Endothelial cell of umbilical vein (primary cell): ENCODE measurements at places on chromosomes 12 and 14. TPM values are rescaled to one million over a fixed set of nuclear protein-coding genes. Genes with fewer than 3 reads are reported as not detected.

Gene CABP1
- polyA plus RNA-seq, result 0.07 TPM in 1 of 2 replicates, not detected in the other

Gene KRT73
- not detected in 2 replicates for polyA plus RNA-seq

Gene TCTN1
- 23.3 and 31.4 TPM in 2 replicates for polyA plus RNA-seq

DNA sequence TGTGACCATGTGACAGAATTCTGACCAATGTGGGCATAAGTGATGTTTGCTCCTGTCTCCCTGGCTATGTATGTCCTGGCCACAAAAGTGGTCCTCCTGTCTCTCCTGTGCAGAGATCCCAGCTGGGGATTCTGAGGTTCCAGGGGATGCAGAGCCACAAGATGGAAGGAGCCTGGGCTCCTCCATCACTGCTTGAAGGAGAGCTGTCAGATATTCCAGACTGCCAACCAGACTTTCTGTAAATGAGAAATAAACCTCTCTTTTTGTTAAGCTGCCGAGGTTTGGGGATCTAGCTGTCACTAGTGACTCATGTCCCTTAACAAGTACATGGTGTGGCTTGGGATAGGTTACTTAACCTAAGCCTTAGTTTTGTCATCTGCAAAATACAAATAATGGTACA, 21.9 kb downstream of the BDKRB1 start:
- no peak for DNase-seq

GRCh38 chr14:36585100-36585499, 2.7 kb upstream of the NKX2-8 start:
- no peak for DNase-seq

GRCh38 chr14:77612011-77612620, 4.3 kb downstream of the SPTLC2 start:
- peak; percentile 38 for DNase-seq

GRCh38 chr12:65266408-65266807, 12.1 kb upstream of the MSRB3 start:
- DNase-seq, result peak; percentile 30

DNA sequence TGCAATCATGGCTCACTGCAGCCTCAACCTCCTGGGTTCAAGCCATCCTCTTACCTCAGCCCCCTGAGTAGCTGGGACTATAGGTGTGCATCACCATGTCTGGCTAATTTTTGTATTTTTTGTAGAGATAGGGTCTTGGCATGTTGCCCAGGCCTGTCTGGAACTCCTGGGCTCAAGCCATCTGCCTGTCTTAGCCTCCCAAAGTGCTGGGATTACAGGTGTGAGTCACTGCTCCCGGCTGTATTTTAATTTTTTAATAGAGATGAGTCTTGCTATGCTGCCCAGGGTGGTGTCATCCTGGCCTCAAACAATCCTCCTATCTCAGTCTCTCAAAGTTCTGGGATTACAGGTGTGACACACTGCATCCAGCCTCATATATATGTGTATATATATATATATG, 31.7 kb upstream of the GPRC5A start:
- no peak for DNase-seq

GRCh38 chr12:64876388-64877071, 52.1 kb downstream of the TBC1D30 start:
- no peak for DNase-seq

DNA sequence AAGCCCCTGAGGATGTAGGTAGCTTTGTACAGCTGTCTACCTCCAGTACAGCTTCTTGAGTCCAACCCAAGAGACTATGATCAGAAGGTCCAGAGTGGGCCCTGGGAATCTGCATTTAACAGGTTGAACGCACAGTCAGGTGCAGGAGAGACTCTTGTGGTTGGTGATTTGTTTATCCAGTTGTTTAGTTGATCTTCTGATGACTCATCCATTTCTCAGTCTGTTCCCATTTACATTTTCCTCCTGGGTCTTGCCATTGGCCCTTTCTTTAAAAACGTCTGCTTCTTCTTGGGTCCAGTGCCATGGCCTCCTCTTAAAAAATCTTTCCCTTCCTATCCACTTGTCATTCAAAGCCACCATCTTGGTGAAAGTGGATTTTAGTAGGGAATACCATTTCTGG, 734.2 kb downstream of the MED13L start:
- DNase-seq, result no peak

GRCh38 chr14:64225151-64225757, 68.9 kb downstream of the ESR2 start:
- DNase-seq, result no peak

DNA sequence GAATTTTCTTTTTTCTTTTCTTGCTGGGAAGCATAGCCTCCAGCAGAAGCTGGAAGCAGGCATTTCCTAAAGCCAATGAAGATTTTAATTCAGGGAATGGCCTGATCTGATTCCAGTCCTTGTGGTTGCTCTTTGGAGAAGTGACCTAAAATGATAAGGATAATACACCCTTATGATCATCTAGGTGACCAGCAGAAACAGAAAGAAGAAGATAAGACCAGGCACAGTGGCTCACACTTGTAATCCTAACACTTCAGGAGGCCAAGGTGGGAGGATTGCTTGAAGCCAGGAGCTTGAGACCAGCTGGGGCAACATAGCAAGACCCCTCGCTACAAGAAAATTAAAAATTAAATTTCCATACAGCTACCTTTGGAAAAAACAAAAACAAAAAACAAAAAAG, 51.2 kb downstream of the EEA1 start:
- no peak for DNase-seq

DNA sequence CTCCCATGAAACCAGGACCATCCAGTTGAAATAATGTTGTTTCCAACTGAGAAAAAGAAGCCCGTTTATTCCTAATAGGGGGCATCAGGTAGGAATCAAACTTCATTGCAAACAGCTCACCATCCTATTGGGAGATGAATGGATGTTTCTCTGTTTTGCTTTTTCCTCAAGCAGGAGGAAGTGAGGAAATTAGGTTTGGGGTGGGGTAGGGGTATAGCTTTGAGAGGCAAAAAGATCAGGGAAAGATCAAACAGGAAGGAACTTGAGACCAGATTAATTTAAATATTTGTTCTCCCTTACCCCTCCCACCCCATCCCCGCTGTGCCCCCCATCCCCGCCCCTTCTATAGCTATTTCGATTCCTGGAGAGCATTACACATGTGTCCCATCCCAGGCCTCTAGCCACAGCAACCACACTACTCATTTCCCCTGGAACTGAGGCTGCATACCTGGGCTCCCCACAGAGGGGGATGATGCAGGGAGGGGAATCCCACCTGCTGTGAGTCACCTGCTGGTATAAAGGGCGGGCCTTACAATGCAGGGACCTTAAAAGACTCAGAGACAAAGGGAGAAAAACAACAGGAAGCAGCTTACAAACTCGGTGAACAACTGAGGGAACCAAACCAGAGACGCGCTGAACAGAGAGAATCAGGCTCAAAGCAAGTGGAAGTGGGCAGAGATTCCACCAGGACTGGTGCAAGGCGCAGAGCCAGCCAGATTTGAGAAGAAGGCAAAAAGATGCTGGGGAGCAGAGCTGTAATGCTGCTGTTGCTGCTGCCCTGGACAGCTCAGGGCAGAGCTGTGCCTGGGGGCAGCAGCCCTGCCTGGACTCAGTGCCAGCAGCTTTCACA, at the start of gene IL23A:
IL23A (plus strand) TSS at position 577 of the 850 bp plus-strand sequence; CDS start at position 738, 161 bp downstream.
- peak; percentile 23 for DNase-seq

- DNase-seq, result no peak
Observed at GRCh38 chr14:82510007-82510406, 976.4 kb upstream of the SEL1L start.

GRCh38 chr12:73769337-73769736, 768.3 kb upstream of the ATXN7L3B start:
- DNase-seq, result no peak

- DNase-seq, result peak; percentile 50
Observed at GRCh38 chr12:104462931-104463339, 6.2 kb downstream of the CHST11 start.

DNA sequence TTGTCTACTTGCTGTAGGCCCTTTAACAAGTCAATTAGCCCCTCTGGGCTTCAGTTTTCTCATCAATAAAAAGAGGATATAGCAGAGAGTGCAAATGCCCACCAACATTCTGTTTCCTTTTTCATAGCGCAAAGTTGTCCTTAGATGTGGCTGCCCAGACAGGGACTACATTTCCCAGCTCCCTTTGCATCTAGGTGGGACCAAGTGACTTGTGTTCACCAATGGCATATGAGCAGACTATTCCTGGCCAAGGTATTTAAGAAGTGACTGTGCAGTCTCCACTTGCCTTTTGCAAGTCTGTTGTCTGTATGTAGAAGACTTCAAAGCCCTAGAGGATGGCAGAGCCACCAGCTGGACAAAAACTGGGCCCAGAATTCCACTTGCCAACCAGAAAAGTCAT, 59.7 kb downstream of the DAO start:
- peak; percentile 10 for DNase-seq

- DNase-seq, result no peak
Observed at GRCh38 chr14:103619057-103619456, 10.0 kb upstream of the KLC1 start.

Gene VASH1
- 39.8 and 41.4 TPM in 2 replicates for polyA plus RNA-seq

Gene C12orf42
- not detected in 2 replicates for polyA plus RNA-seq

Gene TRMT5
- 1.8 and 2.4 TPM in 2 replicates for polyA plus RNA-seq

Gene GALNT16
- polyA plus RNA-seq, result 0.39 and 0.51 TPM in 2 replicates

DNA sequence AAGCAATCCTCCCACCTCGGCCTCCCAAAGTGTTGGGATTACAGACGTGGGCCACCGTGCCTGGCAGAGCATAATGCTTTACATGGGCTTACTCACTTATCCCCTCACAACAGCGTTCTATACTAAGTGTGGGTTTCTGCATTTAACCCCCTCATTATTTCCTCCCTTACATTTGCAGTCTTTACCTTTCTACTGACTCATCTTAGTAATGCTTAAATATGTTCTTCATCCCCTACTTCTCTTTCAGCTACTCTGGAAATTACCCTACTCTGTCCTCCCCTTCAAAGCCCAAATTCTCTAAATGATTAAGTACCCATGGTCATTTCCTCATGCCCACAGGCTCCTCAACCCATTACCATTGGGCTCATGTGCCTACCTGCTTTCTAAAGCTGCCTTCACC, 40.7 kb downstream of the NKX2-1 start:
- DNase-seq, result no peak

Gene SERPINA5
- 0.08 and 0.12 TPM in 2 replicates for polyA plus RNA-seq

GRCh38 chr14:32761381-32761968, 177.2 kb upstream of the NPAS3 start:
- DNase-seq, result no peak

DNA sequence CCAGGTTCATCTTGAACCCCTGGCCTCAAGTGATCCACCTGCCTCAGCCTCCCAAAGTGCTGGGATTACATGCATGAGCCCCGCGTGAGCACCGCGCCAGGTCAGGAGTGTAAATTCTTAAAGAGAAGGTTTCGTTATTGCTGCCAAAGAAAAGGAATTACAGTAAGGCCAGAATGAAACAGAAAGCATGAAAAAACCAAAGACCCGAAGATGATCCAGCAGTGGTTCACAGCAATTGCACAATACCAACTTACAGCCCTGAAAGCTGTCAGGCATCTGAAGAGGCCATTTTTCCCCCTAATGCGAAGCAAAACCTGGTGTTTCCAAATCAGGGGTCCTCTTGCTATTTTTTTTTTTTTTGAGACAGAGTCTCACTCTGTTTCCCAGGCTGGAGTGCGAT, 10.3 kb downstream of the RBM23 start:
- no peak for DNase-seq

Gene PPP4R4
- not detected in 2 replicates for polyA plus RNA-seq

GRCh38 chr12:94621662-94622359, 28.5 kb downstream of the TMCC3 start:
- peak; percentile 81 for DNase-seq

- DNase-seq, result no peak
Observed at GRCh38 chr14:93030761-93031160, 85.0 kb downstream of the ITPK1 start.

Gene DPPA3
- polyA plus RNA-seq, result not detected in 2 replicates

GRCh38 chr12:32285489-32285888, 113.9 kb upstream of the FGD4 start:
- DNase-seq, result no peak

Gene MYO1H
- not detected in 2 replicates for polyA plus RNA-seq

GRCh38 chr14:87989221-87989955, 3.6 kb downstream of the GALC start:
- DNase-seq, result no peak

- DNase-seq, result no peak
Observed at GRCh38 chr12:79706676-79707075, 15.9 kb upstream of the PAWR start.

DNA sequence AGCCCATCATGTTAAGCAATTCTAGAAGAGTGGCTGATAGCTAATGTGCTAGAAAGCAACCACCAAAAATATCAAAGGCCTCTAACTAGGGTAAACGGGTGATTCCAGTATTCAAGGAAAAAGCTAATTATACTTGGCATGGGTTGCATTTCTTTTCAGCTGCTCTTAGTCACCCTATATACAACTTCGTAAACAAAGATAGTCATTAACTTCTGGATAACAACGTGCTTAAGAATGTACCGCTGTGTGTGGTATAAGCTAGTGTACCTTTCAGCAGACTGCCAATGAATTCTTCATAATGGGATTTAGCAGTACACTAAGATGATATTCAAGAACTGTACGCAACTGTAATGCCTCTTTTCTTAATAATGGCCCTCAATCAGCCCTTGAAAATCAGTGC, 42.2 kb upstream of the SLC6A13 start:
- no peak for DNase-seq

DNA sequence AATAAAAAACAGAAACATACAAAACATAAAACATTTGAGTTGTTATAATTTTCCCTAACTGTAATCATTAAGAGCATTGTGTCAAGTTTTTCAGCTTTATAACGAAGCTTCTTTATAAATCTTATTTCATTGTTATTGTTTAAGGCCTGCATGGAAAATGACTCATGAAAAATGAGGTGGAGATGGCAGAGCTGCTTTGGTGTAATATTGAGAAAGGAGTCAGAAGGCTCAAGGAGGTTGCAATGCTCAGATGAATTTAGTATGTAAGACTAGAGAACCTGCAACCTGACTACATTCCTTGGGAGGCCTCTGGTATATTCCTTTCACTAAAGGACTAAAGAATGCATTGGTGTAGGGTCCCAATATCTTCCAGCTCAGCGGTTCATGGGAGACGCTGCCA, 61.5 kb downstream of the TMEM30B start:
- DNase-seq, result no peak

Gene KLRC2
- polyA plus RNA-seq, result not detected in 2 replicates

GRCh38 chr12:37546206-37546605, 770.4 kb upstream of the ALG10B start:
- DNase-seq, result no peak

Gene FCF1
- polyA plus RNA-seq, result 24.4 and 26.2 TPM in 2 replicates

GRCh38 chr14:32080001-32080510, 3.0 kb downstream of the ARHGAP5 start:
- no peak for DNase-seq
